Activated T-helper 9 cell treated with anti-CD3 and anti-CD28 coated beads, Interleukin-2, amount 50 U/mL, for 16 hours (primary cell): ENCODE measurements at places on chromosomes 4 and X.

GRCh38 chr4:73741031-73741749 is 821 bp downstream of the CXCL8 start:
- no peak for DNase-seq

GRCh38 chr4:186762361-186762760 is 38.7 kb upstream of the FAT1 start:
- no peak for DNase-seq

GRCh38 chr4:10158333-10158942 is 41.8 kb upstream of the WDR1 start:
- DNase-seq, result no peak

GRCh38 chr4:123418351-123418931 is 21.8 kb downstream of the SPRY1 start:
- no peak for DNase-seq

GRCh38 chr4:124535003-124535402 is 177.5 kb downstream of the ANKRD50 start:
- DNase-seq, result no peak

GRCh38 chr4:143773998-143774895 is 73.8 kb upstream of the FREM3 start:
- DNase-seq, result no peak

DNA sequence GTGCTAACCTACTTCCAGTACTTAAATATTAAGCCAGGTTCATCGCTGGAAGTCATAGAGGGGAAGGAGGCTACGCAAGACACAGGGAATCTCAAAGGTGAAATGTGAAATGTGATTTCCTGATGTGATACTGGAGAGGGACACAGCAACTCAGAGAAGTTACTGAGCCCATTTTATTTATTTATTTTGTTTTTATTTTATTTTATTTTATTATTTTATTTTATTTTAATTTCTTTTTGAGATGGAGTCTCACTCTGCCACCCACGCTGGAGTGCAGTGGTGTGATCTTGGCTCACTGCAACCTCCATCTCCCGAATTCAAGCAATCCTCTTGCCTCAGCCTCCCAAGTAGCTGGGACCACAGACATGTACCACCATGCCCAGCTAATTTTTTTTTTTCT is 19.7 kb downstream of the CLRN2 start:
- DNase-seq, result no peak

DNA sequence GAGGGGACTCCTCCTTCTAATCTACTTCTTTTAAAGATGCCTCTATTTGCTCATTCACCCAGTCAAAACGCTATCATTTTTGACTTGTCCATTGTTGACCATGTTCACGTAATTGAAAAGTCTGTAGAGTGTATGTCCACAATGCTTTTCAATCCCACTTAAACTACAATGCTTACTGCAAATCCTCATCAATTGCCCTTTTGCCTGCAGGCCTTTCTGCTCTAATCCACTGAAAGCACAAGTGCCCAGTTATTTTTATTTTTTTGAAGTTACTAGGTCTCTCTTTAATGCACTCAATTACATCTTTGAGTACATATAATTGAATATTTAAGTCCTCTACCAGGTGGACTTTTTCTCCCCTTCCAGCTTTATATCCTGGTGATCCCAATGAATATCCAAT is 437.4 kb downstream of the PDGFC start:
- no peak for DNase-seq

- DNase-seq, result no peak
Measured at GRCh38 chr4:187283201-187283955, 559.7 kb upstream of the FAT1 start.
